Skin of body (tissue), 3 donors: ENCODE measurements at places on chromosomes 16 and 17.

DNA sequence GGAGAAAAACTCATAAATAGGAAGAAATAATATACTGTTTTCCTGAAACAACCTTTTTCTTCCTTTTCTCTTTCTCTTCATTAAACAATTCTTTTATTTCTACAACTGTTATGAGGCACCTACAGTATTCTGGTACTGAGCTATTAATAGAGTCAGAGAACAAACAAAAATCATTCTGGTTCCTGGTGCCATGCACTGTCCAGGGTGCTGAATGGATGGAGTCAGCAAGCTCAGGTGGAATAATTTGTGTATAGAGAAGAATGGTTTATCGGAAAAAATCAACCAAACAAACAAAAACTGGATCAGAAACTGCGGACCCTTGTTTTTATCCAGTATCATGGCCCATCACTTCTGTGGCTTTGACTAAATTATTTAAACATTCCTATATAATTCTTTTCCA, 430.3 kb upstream of the GOT2 start:
- no peak for DNase-seq

GRCh38 chr17:354651-355556, 2.3 kb upstream of the RPH3AL start:
- no peak for DNase-seq

DNA sequence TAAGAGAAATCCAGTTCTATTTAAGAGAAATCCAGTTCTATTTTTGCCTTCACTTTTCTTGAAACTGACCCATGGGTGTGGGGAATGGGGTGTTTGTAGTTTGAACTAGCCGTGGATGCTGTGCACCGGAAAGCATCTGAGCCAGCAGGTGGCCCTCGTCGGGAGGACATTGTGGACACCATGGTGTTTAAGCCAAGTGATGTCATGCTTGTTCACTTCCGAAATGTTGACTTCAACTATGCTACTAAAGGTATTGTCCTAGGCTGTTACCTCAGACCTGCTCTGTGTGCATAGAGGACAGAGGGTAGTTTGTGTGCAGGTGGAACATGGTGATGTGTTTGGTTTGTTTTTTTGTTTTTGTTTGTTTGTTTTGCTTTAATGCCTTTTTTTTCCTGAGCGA, 3.3 kb downstream of the ATXN2L start:
- no peak for DNase-seq

GRCh38 chr17:82648742-82649331, 593 bp upstream of the WDR45B start:
- DNase-seq, result no peak

GRCh38 chr17:76686538-76687297, 24.0 kb downstream of the MXRA7 start:
- no peak for DNase-seq

GRCh38 chr16:28986046-28986445, 1.2 kb downstream of the LAT start:
- no peak for DNase-seq

DNA sequence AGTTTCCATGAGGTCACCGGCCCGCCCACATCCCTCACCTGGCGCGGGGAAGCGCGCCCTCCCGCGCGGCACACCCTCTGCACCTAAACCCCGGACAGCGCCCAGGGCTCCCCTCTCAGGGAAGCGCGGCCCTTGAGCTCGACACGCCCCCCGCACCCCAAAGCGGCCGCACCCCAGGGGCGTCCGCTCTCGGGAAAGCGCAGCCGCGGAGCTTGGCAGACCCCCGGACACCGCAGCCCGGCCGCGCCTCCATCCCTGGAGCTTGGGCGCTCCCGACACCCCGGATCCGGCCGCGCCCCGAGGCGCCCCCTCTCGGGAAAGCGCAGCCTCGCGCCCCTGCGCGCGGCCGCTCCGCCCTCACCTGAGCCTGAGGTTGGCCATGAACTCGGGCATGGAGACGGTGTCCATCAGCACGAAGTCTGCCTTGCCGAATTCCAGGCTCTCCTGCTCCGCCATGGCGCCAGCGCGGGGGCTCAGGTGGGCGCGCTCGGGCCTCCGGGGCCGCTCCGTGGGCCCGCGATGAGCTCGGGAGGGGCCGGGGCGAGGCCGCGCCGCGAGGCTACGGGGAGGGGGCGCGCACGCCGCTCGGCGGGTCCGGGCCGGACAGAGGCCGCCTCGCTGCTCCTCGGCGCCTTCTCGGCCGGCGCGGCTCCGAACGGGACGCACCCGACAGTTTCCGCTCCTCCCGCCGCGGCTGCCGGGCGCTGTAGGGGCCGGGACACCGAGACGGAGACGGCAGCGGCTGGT, at the start of gene MYO1D:
Gene MYO1D (minus strand): TSS at position 708 of the 747 bp plus-strand sequence. CDS start 252 bp downstream, at position 456.
- DNase-seq, result no peak

DNA sequence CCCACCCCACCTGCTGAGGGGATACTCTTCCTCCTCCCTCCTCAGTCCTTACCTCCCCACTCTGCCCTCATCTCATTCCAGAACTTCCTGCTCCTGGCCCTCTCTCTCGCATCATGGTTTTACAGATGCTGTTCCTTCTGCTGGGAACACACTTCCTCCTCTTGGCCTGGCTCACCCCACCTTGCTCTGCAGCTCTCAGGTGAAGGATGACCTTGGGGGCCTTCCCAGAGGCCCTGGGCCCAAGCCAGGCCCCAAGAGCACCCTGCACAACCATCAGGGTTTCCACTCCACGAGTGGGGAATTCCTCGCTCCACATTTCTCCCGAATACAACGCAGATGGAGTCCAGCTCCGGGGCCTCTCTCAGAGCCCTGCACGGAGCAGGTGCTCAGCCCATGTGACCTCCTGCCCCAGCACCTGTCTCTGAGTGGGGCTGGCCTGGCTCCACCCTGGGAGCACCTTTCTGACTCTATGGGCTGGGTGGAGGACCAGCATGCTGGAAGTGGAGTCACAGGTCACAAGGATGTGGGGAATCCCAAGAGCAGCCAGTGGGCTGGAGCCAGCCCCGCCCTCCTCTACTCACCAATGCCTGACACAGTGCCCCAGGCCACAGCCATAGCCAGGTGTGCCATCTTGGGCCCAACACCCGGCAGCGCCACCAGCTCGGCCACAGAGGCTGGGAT, 4.5 kb downstream of the NTHL1 start:
- DNase-seq, result no peak

DNA sequence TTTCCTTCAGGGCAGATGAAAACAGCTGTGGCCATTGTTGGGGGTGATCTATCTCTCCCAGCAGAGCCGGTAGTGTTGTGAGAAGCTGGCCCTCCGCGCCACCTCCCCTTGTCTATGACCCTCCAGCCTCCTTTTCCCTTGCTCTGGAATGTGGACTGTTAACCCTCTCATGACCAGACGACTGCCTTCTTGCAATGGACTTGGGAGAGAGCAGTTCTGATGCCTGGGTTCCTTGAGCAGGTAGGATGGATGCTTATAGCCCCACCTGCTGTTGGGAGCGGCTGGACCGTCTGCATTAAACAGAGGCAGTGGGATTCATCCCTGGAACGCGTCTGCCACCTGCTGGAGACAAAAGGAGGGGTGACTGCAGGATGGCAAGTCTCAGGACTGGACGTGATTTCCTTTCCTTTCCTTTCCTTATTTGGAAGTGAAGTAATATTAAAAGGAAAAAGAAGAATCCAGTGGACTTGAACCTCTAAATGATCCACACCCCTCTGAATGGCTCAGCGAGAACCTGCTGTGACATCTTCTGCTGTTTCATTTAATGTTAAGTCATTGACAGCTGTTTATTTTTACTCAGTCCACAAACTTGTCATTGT, 1.8 kb upstream of the SOST start:
- peak; percentile 83 for DNase-seq

DNA sequence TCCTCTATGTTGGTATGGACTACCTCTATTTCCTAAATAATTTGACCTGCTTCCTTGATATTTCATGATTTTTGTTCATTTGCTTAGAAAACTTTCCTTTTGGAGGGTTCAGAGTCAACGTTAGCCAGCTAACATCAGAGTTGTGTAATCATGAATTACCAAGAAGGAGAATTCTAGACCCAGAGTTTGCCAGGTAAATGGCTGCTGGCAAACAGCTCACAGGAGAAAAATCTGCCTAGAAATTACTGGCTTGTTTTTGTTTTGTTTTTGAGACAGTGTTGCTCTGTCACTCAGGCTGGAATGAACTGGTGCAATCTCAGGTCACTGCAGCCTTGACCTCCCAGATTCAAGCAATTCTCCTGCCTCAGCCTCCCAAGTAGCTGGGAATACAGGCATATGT, 111.4 kb upstream of the SALL1 start:
- no peak for DNase-seq

DNA sequence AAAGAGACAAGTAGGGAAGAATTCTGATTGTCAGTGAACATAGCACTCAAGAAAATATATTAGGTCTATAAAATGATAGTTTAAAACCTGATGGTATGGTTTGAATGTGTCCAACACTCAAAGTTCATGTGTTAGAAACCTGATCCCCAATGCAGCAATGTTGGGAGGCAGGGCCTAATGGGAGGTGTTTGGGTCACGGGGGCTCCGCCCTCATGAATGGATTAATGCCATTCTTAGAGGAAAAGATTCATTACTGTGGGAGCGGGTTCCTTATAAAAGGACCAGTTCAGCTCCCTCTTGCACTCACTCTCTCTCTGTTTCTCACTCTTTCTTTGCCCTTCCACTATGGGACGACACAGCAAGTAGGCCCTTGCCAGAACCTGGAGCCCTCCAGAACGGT, 41.5 kb upstream of the SLC47A1 start:
- no peak for DNase-seq

DNA sequence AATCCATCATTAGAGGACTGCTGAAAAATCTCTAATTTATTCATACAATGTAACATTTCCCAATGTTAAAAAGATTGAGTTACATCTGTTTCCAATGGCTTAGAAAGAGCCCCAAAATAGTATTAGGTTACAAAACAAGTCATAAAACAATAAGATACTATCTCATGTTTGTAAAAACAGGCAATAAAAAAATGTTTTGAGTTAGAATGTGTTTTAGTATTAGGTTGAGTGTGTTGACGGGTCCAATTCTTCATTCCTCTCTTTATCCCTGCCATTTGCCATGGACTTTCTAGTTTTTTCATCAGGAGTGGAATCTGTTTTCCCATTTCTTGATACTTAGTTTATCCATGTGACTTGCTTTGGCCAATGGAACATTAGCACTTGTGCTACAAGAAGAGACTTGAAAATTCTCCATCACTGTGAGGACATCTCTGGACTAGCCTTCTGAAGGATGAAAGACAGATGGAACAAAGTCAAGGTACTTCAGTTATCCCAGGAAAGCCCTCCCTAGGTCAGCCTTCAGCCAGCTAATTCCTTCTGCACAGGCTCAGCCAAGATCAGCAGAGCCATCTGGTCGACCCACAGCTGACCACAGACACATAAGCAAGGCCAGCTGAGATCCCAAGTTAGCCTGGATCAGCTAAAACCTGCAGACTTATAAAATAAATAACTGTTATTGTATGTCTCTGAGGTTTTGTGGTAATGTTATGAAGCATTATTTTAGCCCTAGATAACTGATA, 83.3 kb downstream of the HS3ST3A1 start:
- DNase-seq, result no peak

DNA sequence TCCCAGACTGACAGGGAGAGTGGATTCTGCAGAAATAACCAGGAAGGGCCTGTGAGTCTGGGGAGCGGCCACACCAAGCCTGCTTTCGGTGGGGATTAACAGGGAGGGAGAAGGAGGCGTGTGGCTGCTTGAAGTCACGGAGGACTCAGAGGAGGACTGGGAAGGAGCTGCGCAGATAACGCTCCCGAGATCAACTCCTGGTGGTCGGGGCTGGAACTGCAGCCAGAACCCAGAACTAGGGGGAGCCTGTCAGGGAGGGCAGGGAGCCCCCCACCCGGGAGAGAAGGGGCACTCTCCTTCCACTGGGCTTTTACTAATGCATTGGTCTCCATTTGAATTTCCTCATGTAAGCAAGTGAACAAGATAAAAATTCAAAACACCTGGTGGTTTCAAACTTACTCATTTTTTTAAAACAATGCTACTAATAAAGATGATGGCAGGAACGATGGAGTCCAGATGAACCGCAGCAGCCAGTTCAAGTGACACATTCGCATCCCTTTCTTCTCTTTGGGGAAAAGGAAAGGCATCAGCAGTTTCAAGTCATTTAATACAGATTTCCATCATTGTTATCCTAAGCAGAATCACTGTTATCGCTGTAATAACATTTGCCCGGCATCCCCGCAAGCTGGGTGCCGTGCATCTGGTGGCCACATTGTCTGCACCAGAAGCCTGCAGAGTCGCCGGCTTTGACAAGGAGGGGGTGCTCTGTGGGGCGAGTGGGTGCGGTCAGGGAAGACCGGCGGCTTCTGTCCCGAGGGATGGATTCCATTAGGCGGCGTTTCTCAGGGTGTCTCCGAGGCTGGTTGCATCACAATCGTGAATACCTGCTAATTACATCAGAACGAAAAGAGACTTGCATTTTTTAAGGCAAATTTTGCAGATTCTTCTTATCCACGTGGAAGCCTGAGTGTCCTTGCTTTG, 183.0 kb downstream of the FOXL1 start:
- no peak for DNase-seq

- no peak for DNase-seq
Measured at GRCh38 chr16:54203384-54203783, 83.2 kb downstream of the IRX3 start.

DNA sequence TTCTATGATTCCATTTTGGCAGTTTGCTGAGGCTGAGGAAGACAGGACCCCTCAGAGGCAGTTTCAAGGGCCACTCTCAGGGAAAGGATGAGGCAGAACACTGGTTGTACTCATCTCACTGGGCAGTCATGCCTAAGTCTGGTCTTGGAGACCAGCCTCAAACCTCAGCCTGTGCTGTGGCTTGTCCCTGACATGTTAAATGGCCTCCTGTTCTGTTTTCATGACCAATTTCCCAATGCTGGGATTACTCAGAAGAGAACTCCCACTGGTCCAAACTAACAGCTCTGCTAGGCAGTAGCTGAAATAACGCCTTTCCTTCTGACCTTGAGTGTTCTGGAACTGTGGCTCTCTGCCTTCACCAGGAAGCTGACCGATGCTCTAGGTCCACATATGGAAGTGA, 8.4 kb upstream of the SPDYE4 start:
- DNase-seq, result no peak

GRCh38 chr16:14629612-14629918, 495 bp downstream of the PARN start:
- DNase-seq, result no peak
